ENCODE measurements at places on chromosomes 2 and 18.

DNA sequence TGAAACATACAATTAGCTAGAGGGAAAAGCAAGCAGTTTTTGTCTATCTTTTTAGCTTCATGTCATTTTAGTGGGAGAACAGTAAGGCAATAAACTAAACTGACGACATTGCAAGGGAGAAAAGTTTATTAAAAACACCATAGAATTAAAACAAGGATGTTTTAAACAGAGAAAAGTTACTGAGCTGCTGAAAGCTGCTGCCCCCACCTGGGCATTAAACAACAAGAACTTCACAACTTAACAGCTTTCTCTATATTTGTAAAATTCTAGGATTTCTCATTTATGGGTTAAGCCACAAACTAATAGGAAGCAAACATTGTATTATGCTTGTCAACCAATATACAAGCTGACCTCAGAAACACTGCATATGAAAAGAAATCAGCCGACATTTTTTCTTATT lies 289.2 kb downstream of the ERBB4 start:
- DNase-seq = no peak

- no peak for DNase-seq
These were observed 106.4 kb upstream of the HNMT start for GRCh38 chr2:137857881-137858280.

DNA sequence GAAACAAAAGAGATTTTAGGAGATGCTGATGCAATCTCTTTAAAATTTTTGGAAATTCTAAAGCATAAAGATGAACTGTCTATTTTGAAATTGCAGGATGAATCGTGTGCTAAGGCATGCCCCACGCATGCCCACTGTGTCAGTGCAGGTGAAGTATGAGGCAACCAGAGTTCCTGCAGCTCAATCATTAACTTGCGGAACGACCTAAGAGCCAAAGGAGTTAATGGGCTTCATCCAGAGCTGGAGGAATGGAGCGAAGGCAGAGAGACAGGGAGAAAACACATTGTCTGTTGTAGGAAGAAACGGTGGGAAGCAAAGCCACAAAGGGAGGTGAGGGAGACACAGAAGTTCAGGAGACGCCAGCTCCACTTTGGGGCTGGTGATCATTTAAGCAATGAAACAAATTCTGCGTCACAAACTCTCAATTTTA lies 265.2 kb downstream of the CCDC85A start:
- DNase-seq = no peak

GRCh38 chr18:9629709-9630108 lies 15.3 kb upstream of the PPP4R1 start:
- no peak for DNase-seq

GRCh38 chr2:77862120-77862519 lies 339.9 kb upstream of the LRRTM4 start:
- DNase-seq = no peak

DNA sequence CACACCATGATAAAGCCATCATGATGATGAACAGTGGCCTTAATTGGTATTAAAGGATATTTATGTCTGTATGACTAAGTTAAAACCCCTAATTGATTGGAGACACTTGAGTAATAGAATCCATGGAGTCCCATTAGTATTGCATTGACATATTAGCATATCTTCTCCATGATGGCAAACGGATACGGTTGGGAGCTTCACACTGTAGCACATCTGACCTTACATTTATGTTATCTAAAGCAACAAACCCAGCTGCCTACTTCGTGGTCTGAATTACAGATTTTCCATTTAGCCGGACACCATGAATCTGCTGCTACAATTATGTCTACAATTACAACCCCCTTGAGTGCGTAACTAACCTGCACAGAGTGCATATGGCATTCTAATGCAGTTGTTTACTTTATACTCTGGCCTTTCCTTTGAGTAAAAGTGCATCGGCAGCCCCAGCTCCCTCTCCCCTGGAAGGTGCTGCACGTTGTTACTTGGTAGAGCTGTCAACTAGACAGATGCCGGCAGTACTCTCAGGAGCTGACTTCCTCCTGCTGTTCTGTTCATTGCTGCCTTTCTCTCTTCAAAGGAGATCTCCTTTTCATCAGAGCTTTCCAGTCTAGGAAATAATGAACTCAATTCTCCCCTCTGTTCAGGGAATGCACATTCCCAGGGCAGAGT lies 92.1 kb downstream of the LRRC30 start:
- no peak for DNase-seq

- no peak for DNase-seq
These were observed 444.8 kb upstream of the NRP2 start for GRCh38 chr2:205237524-205237923.

- no peak for DNase-seq
These were observed 100.9 kb downstream of the MMADHC start for GRCh38 chr2:149486664-149487063.

- no peak for DNase-seq
These were observed 7.7 kb downstream of the WNT10A start for GRCh38 chr2:218888341-218888740.

DNA sequence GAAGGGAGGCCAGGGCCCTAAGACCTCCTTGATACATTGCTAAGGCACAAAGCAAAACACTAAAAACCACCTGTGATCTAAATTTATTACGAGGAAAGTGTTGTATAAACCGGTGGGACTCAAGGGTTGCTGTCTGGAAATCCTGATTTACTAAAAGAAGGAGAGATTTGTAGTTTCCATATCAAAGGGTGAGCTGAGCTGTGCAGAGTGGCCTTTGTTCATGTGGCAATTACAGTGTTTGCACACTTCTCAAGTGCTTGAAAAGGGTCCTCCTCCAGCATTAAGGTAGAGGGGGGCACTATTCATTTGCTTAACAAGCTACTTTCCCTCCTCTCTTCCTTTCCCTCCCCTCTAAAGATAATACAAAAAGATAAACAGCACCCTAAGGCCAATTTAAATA lies 30.5 kb upstream of the ITGA4 start:
- no peak for DNase-seq

DNA sequence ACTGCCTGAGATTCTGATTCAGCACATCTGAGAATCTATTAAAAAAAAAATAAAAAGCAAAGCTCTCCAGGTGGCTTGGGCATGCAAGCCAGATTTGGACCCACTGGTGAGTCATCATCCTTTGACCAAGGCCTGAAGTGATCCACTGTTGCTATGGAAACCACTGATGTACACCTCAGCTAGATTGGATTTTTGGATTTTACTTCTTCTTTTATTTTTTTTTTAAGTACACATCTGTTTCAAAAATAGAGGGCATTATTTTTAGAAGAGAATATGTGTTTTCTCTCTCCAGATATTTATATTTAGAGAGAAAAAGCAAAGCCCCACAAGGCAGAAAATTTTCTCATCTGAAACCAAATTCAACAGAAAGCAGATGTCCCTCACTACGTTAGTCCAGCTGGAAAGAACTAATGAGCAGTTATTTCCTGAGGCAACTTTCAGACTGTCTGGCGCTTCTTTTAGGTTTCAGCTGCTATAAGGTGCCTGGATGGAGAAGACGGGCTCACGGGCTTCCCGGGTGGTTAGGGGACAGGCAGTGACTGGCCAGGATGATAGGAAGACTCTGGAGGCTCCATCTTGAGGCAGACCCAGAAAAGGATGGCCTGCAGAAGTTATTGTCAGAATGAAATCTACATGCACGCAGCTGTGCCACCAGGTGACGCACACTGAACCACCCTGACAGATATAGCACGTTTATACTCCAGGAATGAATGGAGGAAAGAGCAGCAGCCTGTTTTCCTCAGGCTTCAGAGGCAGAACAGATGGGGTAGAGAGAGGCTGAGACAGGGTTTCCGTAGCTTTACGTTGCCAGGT lies 50.5 kb downstream of the MRPL35 start:
- DNase-seq = no peak

GRCh38 chr2:217325251-217325650 lies 465.4 kb upstream of the TNP1 start:
- DNase-seq = no peak

GRCh38 chr2:85986121-85986520 lies 97.3 kb upstream of the ST3GAL5 start:
- DNase-seq = no peak

- DNase-seq = no peak
These were observed 623.8 kb downstream of the ADCYAP1 start for GRCh38 chr18:1528447-1528846.

DNA sequence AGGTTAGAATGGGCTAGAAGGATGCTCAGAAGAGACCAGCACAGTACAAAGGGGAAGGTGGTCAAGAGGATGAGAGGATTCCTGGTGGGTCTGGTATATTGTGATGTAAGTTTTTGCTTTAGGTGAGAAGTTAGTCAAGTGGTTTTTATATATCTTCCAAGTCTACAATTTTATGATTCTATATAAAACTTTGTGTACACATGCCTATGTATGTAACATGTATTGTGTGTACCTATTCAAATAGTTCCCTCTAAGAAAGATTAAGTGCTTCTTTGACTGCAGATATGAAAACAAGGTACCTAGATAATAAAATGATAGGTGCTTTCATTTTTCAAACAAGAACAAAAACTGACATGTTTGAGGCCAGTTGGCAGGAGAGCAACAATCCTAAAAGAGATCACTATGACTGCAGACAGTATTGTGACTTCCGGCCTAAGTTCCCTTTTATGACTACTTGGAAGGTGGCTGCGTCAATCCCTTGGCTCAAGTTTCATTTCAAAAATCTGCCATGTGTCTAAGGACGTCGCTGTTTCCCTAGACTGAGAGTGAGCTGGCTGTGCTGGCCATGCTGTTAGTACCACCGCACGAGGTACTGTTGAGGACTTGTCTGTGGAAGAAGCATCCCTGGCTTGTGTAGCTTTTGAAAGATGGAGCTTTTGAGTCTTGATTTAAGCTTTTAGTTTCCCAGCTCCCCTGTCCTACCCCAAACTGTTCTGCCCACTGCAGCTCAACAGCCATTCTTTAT lies 123.1 kb downstream of the PRPF40A start:
- no peak for DNase-seq

DNA sequence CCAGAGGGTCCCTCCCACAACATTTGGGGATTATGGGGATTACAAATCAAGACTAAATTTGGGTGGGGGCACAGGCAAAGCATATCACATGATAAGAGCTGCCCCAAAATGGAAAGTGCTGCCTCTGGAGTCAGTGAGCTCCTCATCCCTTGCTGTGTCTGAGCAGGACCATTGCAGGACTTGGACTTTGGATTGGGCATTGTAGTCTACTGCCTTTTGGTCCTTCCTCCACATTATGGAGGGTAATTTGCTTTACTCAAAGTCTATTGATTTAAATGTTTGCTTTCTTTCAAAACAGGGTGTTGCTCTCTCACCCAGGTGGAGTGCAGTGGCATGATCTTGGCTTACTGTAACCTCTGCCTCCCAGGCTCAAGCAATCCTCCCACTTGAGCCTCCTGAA lies 106.8 kb upstream of the LDAH start:
- no peak for DNase-seq

- DNase-seq = peak; percentile 56
These were observed 5.1 kb downstream of the NCK2 start for GRCh38 chr2:105749583-105750400.

DNA sequence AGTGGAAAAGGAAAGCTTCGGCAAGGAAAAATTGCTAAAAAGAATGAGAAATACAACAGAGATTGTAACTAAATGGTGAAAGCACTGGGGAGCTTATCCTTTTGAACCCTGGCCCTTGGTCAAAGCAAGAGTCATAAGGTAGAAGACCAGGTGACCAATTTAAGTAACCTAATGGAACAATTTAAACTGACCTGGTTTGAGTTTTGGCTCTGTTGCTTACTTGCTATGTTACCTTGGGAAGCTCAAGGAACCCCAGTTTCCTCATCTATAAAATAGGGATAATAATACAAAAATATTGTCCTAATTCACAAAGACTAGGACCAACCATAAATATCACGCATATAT lies 48.6 kb downstream of the NHEJ1 start:
- no peak for DNase-seq

DNA sequence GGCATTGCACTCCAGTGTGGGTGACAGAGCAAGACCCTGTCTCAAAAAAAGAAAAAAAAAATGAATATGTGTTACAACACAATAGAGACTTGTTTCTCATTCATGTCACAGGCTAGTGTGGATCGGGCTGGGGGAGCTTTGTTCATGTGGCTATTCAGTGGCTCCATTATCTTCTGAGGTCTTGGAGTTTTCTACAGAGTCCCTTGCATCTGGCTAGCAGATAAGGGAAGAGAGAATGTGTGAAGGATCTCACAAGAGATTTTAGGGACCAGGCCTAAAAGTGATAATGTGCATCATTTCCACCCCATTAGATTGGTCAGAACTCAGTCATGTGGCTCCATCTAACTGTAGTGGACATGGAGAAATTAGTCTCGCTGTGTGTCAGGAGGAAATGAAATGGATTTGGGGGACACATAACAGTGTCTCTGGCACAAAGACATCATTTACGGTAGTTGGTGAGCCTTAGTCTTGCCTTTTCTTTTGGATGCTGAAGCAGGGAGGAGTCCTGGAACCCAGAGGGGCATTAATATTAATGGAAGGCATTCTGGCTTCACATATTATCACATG lies 32.4 kb upstream of the CASP10 start:
- DNase-seq = no peak

DNA sequence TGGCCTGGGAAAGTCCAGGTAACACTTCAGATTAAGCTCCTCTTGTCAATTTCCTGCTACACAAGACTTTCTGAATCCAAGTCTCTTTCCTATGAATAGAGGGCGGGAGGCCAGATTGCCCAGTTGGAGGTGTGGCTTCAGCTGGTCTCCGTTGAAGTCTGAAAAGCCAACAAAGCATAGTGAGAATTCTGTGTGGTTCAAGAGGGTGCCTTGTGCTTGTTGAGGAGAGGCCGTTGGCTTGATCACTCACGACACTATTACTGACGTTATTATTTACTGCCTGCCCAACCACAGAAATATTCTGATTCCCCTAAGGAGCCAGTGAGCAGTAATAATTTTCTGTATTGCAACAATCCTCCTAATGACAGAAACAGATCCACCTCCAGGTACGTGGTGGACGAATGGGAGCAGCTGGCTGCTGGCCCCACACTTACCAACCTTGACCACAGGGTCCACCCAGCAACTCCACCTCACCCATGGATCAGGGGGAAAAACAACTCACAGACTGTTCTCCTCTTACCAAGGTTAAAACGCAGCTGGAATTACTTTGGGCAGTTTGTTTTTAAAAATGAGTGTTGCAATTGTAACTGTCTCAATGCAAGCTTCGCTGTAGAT lies 21.9 kb downstream of the NRP2 start:
- no peak for DNase-seq

- DNase-seq = no peak
These were observed 239.6 kb downstream of the MREG start for GRCh38 chr2:215773728-215774127.

DNA sequence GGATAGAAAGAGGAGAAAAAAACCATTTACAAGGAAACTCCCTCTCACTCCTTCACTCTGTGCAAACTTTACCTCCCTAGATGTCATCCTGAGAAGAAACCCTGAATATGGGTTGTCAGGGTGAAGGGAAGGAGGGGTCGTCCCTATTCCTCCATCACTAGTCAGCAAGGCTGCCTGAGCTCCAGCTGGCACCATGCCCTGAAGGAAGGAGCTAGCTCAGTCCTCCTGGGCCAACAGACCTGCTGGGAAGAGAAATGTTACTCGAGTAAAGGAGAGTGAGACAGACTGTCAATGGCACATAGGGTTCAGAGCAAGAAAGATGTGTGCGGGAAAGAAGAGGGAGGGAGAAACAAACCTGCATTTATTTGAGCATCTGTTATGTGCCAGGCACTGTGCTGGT lies 18.3 kb upstream of the EPAS1 start:
- DNase-seq = no peak

GRCh38 chr2:211837706-211838105 lies 700.9 kb downstream of the ERBB4 start:
- no peak for DNase-seq

GRCh38 chr2:232942831-232943230 lies 70.2 kb downstream of the NGEF start:
- no peak for DNase-seq

- DNase-seq = no peak
These were observed 132.0 kb downstream of the CALCRL start for GRCh38 chr2:187316040-187316439.

All from CD4-positive, alpha-beta T cell (primary cell).